ENCODE measurements at places on chromosomes 2 and 18. TPM values are rescaled to one million over a fixed set of nuclear protein-coding genes. Genes with fewer than 3 reads are reported as not detected.

- no peaks in the 10 kb centered on the region for H3K4me1 ChIP-seq
- H3K36me3 ChIP-seq: no peaks in the 10 kb centered on the region
- DNase-seq: no peak
- no peak overlapping the region for H3K4me3 ChIP-seq
- no peaks in the 10 kb centered on the region for H3K27me3 ChIP-seq
Measured at GRCh38 chr2:142075826-142076225, 55.0 kb downstream of the LRP1B start.

DNA sequence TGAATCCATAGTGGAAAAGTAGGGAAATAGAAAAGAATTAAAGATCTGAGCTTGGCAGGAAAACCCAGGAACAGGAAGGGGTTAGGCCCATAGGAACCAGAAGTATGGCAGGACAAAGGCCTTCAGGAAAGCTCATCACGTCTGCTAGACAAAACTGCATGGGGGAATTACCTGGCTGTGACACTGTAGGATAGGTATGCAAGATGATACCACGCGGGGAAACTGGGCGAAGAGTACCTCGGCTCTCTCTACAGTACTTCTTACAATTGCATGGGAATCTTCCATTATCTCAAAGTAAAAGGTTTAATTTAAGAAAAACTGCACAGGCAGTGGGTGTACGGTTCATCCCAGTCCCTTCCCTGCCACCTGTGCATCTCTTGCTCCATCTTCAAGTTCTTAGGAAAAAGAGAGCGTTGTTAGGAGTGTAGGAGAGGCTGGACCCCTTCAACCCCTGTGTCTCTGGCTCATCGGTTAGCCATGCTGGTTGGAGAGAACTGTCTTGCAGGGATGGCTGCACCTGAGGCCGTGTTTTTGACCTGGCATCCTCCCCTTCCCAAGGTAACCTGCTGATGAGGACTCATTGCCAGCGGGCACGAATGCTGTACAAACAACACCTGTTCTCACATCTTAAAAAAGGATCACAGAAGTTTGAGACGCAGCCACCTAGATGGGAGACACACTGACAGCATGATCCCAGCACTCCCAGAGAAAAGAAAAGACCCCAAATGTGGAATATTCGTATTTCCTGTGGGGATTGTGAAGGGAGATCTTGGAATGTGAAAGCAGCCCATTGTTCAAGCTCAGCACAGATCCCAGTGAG, 120.5 kb upstream of the COPS8 start:
- H3K27me3 ChIP-seq: no peaks in the 10 kb centered on the region
- no peak overlapping the region for H3K27ac ChIP-seq
- no peak overlapping the region for H3K4me3 ChIP-seq
- peaks cover 3% of the 10 kb centered on the region for H3K4me1 ChIP-seq
- DNase-seq: no peak

GRCh38 chr2:240165661-240166060, 25.2 kb upstream of the OTOS start:
- H3K4me3 ChIP-seq: no peak overlapping the region
- no peak for DNase-seq
- no peaks in the 10 kb centered on the region for H3K27me3 ChIP-seq
- no peaks in the 10 kb centered on the region for H3K36me3 ChIP-seq
- H3K27ac ChIP-seq: no peak overlapping the region

DNA sequence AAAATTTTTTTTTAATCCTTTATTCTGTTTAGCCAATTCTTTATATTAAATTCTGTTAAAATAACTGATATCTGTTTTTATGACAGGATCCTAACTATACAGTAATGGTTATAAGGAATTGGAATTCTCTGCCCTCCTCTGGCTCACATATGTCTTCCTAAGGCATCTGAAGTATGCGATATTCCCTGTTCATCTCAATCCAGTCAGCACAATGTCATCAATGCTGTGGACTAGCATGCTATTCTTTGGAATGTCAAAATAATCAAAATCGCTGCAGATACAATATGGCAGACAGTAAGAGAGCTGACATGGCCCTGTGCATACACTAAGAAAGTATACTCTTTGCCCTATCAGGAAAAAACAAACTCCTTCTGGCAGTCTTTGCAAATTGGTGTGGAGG, 107.6 kb downstream of the AP1S3 start:
- H3K27ac ChIP-seq: no peak overlapping the region
- H3K27me3 ChIP-seq: no peaks in the 10 kb centered on the region
- peaks cover 5% of the 10 kb centered on the region for H3K4me1 ChIP-seq
- H3K4me3 ChIP-seq: no peak overlapping the region
- no peaks in the 10 kb centered on the region for H3K36me3 ChIP-seq

- no peak overlapping the region for H3K4me3 ChIP-seq
- H3K4me1 ChIP-seq: peaks cover 7% of the 10 kb centered on the region
- no peak overlapping the region for H3K27ac ChIP-seq
- DNase-seq: no peak
- H3K27me3 ChIP-seq: no peaks in the 10 kb centered on the region
- H3K36me3 ChIP-seq: peaks cover 20% of the 10 kb centered on the region
Measured at GRCh38 chr2:174914853-174915760, 90.1 kb downstream of the CHN1 start.

GRCh38 chr2:52571380-52572347, 1195.9 kb upstream of the CHAC2 start:
- peaks cover 11% of the 10 kb centered on the region for H3K36me3 ChIP-seq
- no peaks in the 10 kb centered on the region for H3K27me3 ChIP-seq
- no peaks in the 10 kb centered on the region for H3K4me1 ChIP-seq
- H3K4me3 ChIP-seq: no peak overlapping the region

- H3K4me1 ChIP-seq: no peaks in the 10 kb centered on the region
- H3K4me3 ChIP-seq: no peak overlapping the region
- H3K27me3 ChIP-seq: no peaks in the 10 kb centered on the region
- DNase-seq: no peak
- no peak overlapping the region for H3K27ac ChIP-seq
Measured at GRCh38 chr2:41142478-41142877, 690.6 kb upstream of the SLC8A1 start.

GRCh38 chr2:133975676-133976428, 278.0 kb upstream of the MGAT5 start:
- H3K36me3 ChIP-seq: no peaks in the 10 kb centered on the region
- no peak for DNase-seq
- no peaks in the 10 kb centered on the region for H3K27me3 ChIP-seq
- H3K27ac ChIP-seq: no peak overlapping the region

DNA sequence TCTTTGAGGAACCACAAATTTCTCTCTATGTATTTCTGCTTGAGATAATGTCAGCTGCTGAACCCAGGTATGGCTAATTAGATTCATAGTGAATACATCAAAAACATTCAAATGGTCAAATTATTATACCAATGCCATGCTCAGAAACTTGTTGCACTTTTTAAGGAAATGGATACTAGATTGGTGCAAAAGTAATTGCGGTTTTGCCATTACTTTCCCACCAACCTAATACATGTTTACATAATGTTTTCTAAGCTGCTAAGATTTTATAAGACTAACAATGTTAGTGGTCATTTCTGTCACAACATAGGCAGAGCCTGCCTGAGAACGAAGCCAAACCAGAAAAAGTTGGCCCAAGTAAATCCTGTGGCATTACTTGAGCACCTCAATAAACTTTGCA, 568.2 kb upstream of the LRATD1 start:
- DNase-seq: no peak
- no peaks in the 10 kb centered on the region for H3K36me3 ChIP-seq
- no peaks in the 10 kb centered on the region for H3K4me1 ChIP-seq

- H3K27me3 ChIP-seq: no peaks in the 10 kb centered on the region
- no peaks in the 10 kb centered on the region for H3K36me3 ChIP-seq
- no peaks in the 10 kb centered on the region for H3K4me1 ChIP-seq
- H3K4me3 ChIP-seq: no peak overlapping the region
- no peak for DNase-seq
Measured at GRCh38 chr2:122251158-122251557, 495.7 kb downstream of the TSN start.

GRCh38 chr18:21241301-21242048, 557 bp upstream of the GREB1L start:
- H3K36me3 ChIP-seq: no peaks in the 10 kb centered on the region
- peak overlapping the region; percentile 59 for H3K4me3 ChIP-seq
- peaks cover 46% of the 10 kb centered on the region for H3K27me3 ChIP-seq
- H3K27ac ChIP-seq: no peak overlapping the region
- DNase-seq: peak; percentile 55

DNA sequence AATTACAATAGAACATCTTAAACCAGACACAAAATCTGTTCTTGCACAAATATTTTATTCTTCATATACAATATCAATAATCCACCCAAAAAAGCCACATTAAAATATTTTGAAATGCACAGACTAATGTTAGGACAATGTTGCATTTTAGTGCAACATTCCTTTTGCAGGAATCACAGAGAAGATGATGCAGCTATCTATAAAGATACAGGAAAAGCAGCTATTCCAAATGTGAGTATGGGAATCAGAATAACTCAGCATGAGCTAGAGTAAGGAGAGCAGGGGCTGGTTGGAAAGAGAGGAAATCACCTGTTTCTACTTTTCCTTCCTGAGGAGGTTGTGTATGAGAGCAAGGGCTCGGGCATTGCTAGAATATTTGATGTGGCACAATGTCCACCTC, 4.8 kb downstream of the C2orf66 start:
- no peak overlapping the region for H3K27ac ChIP-seq
- no peaks in the 10 kb centered on the region for H3K27me3 ChIP-seq

GRCh38 chr2:134301928-134302260, 48.0 kb downstream of the MGAT5 start:
- H3K4me1 ChIP-seq: peaks cover 3% of the 10 kb centered on the region
- H3K27ac ChIP-seq: no peak overlapping the region
- no peak for DNase-seq

DNA sequence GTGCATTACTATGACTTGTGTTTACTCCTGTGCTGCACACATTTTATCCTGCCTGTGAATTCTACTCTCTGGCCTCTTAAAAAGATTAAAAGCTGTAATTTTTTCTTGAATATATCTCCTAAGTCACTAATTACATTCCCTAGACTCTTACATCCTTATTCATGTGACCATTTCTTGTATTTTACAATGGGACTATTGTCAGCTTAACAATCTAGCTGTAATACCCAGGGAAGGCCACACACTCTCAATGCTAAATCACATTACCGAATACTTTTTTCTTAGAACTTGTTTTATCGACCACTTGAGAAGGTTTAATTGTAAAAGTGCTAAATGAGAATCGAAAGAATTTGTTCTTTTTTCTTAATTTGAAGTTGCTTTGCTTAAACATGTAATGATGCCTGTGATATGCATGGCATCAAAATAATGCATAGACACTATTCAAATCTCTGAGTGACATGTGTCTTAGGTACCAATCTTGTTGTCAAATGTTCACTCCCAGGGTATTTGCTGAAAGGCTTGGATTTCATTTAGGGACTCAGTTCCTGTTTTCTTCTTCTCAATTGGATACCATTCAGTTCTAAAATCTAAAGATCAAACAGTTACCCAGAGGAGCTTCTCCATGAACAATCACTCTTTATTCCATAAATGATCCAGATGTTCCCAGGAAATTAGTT, 498.5 kb downstream of the DPP10 start:
- no peak for DNase-seq
- no peaks in the 10 kb centered on the region for H3K27me3 ChIP-seq
- no peak overlapping the region for H3K4me3 ChIP-seq
- no peaks in the 10 kb centered on the region for H3K4me1 ChIP-seq
- H3K27ac ChIP-seq: no peak overlapping the region

- peaks cover 18% of the 10 kb centered on the region for H3K36me3 ChIP-seq
- no peaks in the 10 kb centered on the region for H3K27me3 ChIP-seq
- H3K27ac ChIP-seq: no peak overlapping the region
- no peaks in the 10 kb centered on the region for H3K4me1 ChIP-seq
Measured at GRCh38 chr2:178448968-178449661, 1.9 kb downstream of the PRKRA start.

DNA sequence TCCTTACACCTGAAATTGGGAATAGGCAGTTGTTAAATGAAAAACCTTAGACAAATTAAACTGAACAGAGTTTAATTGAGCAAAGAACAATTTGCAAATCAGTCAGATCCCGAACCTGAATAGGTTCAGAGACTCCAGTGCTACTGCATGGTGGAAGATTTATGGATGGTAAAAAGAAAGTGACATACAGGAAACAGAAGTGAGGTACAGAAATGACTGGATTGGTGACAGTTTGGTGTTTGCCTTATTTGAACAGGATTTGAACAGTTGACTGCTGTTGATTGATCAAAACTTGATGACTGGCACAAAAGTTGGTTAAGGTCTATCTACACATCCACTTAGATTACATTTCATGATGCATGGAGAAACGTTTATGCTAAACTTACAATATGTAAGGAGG, 248.8 kb downstream of the HNMT start:
- no peak overlapping the region for H3K4me3 ChIP-seq
- H3K27ac ChIP-seq: no peak overlapping the region
- H3K27me3 ChIP-seq: no peaks in the 10 kb centered on the region
- H3K36me3 ChIP-seq: no peaks in the 10 kb centered on the region
- H3K4me1 ChIP-seq: peaks cover 2% of the 10 kb centered on the region

GRCh38 chr18:3590096-3590630, 140.2 kb downstream of the TGIF1 start:
- DNase-seq: no peak
- no peak overlapping the region for H3K4me3 ChIP-seq
- peaks cover 7% of the 10 kb centered on the region for H3K4me1 ChIP-seq
- peaks cover 6% of the 10 kb centered on the region for H3K36me3 ChIP-seq
- H3K27ac ChIP-seq: no peak overlapping the region

DNA sequence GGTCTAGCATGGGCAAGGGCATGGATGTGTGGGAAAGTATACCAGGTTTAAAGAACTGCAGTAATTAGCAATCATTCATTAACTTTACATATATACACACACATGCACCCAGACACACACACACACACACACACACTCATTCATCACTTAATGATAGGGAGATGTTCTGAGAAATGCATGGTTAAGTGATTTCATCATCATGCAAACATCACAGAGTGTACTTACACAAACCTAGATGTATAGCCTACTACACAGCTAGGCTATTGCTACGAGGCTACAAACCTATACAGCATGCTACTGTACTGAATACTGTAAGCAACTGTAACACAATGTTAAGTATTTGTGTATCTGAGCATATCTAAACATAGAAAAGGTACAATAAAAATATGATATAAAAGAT, 83.6 kb downstream of the COLEC12 start:
- H3K4me3 ChIP-seq: no peak overlapping the region
- no peaks in the 10 kb centered on the region for H3K36me3 ChIP-seq
- no peak for DNase-seq
- H3K27ac ChIP-seq: no peak overlapping the region
- H3K4me1 ChIP-seq: peaks cover 2% of the 10 kb centered on the region

The LCT gene
- 0.04 TPM for total RNA-seq

The CD207 gene
- not detected for total RNA-seq

The VWA3B gene
- not detected for total RNA-seq

The LYG2 gene
- total RNA-seq: not detected

The MAP2 gene
- 0.87 TPM for total RNA-seq

The GKN2 gene
- not detected for total RNA-seq

The PAX3 gene
- total RNA-seq: not detected

The SCG2 gene
- 4.4 TPM for total RNA-seq

The PLEKHM3 gene
- 7.3 TPM for total RNA-seq

The CCDC141 gene
- 1.0 TPM for total RNA-seq

The PTPRN gene
- 6.3 TPM for total RNA-seq

The DYNAP gene
- total RNA-seq: 2.3 TPM
